ENCODE measurements at places on chromosomes 5 and 9.

DNA sequence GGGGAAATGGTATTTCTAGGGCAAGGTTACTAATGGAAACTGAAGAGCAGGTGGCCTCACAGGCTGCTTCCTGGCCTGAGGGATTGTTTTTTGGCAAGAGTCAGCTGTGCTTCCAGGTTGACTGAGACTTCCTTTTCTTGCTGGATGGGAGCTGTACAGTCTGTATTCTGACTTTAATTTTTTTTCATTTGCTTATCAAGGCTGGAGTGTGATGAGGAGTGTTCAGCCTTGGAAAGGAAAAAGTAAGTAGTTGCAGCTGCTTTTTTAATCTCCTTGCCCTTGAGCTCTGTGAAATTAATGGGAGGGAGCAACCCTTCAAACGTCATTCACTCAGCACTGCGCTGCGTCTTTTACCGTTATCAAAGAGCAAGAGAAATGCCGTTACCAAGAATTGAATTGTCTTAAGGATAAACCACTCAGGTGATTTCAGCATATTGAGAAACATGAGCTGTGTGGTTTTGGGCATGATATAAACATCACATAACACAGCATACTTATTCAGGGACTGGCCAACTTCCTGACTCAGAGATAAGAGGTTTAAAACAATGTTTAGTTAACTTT lies 47.6 kb downstream of the AQP7 start:
- no peak for DNase-seq

GRCh38 chr9:7342229-7342628 lies 457.3 kb downstream of the DMAC1 start:
- DNase-seq: no peak

DNA sequence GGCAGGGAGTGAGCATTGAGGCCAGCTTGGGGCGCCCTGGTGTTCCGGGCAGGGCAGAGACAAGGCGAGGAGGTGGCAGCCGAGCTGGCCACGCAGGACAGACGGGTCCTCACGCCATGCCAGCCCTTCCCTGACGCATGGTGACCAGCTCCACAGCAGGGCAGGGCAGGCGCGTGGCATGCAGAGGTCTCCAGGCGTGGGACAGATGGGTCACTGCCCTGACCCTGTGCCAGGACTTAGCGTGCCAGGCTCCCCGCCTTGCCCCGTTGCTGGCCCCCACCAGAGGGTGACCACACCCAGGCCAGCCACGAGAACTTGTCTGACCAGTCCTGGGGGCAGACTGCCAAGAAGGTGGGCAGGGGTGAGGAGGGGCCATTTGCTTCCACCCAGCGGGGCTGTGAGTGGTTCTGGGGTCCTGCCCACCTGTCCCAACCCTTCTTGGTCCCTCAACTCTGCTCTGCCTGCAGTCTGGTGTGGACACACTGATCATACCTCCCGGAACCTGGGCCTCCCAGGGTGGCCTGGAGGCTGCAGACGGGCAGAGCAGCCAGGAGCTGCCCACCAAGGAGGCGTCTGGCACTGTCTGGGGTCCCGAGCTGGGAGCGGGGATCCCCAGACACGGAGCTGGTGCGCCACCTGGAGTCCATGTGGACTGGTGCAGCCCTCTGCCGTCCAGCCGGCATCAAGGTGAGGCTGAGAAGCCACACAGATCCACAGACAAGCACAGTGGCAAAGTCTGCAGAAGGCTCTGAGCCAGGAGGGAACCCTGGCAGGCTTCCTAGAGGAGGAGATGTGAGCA lies at the start of gene RNF224:
RNF224 (plus strand) TSS at position 449 of the 799 bp plus-strand sequence. CDS start 834 bp downstream, outside the sequence.
- DNase-seq: peak; percentile 79

DNA sequence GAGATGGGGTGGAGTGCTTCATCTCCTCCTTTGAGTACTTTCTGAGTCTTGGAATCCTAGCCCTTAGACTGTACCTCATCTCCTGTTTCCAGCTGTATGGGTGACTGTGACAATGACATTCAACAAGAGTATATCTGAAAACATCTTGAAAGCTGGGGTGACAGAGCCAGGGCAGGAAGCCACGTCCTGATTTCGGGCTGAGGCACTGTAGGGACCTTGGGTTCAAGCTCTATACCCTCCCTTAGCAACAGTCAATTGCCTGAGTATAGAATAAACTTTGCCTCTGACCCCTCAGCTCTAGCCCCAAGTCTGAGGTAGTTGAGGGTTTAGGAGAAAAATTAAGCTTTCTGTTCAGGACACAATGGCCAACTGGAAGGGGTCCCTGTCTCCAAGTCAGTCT lies 6.3 kb downstream of the FOXE1 start:
- DNase-seq: no peak

- no peak for DNase-seq
These were observed 408.1 kb upstream of the PIK3R1 start for GRCh38 chr5:67807439-67807888.

DNA sequence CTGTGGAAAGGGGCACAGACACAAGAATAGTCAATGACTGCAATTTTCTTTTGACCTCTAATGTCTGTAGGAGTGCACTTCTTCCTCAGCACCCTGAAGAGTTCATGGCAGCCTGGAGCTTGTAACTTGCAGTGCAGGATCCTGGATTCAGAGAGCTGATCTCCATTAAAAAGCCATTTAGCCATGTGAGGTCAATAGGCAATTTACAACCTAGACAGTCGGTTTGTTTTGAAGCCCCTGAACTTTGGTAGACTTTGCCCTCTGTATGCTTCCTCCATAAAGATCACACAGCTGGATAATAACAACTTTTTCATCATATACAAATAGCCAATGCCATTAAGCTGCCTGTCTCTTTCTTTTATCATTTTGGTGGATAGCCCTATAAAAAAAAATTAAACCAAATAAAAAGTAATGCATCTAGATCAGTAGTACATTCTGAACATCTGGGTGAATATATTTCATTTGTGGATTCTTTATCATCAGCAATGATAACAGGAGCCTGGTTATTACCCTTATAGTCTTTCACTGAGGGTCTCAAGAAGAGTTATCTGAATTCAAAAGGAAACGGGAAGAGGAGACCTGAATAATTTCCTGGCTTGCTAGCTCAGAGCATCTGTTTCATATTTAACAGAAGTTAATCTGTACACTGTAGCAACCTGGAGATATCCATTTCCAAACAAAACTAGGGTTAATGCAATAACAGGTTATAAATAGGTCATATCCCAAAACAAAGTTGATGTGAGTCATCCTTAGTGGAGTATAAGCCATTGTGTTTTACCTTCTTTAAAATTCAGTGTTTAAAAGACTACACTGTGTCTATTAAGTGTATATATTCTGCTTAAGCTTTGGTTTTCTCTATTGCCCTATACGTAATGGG lies 193.8 kb upstream of the ACTBL2 start:
- no peak for DNase-seq

GRCh38 chr5:149572170-149572569 lies 9.1 kb upstream of the ARHGEF37 start:
- no peak for DNase-seq

GRCh38 chr5:6830643-6831239 lies 117.5 kb downstream of the TENT4A start:
- no peak for DNase-seq

DNA sequence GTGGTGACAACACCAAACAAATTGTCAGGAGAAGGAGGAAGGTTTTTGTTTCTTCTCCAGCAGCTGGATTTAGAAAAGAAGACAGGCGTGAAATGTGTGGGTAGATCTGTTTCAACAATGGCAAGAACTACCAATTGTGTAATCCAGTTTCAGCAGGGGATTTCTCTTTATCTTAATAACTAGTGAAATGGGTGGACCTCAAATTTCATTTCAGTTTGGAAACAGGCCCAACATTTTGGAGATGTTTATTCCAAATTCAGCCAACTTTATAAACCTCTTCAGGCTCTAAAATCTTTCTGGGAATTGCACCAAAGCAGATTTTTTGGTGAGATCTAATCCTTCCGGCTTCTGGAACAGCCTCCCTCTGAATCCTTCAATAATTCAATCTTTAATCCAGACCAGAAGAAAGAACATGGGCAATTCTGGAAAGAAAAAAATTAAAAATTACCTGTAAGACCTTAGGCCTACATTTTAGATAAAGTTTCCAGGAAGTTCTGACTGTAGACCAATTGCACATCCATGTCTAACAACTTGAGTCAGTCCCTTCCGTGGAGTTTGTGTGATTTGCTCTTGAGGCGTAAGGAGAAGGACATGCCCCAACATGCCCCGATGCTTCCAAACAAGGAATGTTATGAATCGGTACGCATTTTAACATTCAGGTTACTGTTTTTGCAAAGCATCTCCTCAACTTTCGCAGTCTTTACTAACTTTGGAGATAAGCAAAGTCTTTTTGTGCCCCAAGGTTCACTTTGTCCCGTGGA lies 423.6 kb downstream of the IRX1 start:
- DNase-seq: no peak

DNA sequence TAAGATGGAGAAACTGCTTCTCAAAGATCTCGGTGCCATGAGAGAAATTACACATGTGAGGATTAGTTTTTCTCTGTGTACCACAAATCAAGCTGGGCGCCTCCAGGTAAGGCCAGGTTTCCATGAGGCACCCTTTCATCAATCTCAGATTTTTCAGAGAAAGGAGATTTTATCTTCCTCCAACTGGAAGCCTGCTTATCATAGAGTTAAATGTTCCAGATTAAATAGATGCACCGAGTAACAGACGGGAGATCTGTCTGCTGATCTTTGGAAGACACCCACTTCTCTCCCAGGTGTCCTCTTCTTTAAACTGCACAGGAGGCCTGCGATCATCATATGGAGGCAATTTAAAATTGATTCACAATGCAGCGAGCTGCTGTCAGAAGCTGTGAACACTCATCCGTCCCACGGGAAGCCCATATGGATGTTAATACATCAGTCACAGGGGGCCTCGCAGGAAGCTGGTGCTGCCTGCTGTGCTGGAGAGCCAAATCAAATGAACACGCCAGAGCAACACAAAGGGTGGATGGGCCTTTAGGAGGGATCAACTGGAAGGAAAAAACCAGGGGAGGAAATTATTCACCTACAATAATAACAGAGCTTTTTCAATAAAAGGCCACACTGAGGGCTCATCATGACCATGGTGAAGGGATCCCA lies 93.3 kb downstream of the TLE1 start:
- no peak for DNase-seq

DNA sequence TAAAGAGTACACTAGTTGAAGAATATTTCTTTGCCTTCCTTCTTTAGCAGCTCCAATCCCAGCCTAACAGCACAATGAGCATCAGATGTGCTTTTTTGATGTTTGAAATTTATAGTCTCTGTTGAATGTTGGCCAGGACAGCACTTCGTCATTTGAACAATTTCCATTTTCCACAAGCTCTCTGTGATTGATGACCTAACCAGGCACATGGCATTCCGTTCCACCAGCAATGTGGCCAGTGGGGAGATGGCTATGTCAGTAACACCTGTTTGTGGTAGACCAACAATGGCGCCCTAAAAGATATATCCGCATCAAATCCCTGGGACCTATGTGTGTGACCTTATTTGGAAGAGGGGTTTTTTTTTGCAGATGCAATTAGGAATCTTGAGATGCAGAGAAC lies 66.8 kb downstream of the PALM2AKAP2 start:
- no peak for DNase-seq

DNA sequence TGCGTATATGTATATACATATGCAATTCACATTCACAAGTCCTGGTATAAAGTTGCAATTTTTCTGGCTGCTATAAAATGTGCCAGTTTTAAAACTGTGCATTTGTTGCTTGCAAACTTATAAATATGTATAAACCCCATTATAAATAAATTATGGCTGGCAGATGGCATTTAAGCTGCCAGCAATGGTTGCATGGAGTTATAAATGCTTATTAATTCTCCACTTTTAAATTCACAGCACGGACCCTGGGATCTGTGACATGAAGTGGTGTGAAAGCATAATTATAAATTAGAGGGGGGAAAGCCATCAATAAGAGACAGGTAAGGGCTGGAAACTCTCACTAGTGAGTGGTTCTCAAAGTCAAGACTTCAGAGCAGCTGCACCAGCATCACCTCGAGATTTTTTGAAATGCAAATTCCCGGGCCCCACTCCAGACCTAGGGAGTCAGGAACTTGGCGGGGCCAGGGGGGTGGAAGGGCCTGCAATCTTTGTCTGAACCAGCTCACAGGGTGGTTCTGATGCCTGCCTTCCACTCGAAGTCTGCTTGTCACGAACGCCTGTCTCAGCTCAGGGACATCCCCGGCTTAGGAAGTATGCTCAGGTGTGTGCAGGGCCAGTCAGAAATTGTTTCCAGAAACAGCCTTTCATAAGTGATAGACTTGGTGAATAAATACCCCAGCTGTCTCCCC lies 16.9 kb downstream of the S1PR3 start:
- DNase-seq: peak; percentile 48

- peak; percentile 31 for DNase-seq
These were observed 193.2 kb downstream of the GADD45G start for GRCh38 chr9:89797937-89798455.

DNA sequence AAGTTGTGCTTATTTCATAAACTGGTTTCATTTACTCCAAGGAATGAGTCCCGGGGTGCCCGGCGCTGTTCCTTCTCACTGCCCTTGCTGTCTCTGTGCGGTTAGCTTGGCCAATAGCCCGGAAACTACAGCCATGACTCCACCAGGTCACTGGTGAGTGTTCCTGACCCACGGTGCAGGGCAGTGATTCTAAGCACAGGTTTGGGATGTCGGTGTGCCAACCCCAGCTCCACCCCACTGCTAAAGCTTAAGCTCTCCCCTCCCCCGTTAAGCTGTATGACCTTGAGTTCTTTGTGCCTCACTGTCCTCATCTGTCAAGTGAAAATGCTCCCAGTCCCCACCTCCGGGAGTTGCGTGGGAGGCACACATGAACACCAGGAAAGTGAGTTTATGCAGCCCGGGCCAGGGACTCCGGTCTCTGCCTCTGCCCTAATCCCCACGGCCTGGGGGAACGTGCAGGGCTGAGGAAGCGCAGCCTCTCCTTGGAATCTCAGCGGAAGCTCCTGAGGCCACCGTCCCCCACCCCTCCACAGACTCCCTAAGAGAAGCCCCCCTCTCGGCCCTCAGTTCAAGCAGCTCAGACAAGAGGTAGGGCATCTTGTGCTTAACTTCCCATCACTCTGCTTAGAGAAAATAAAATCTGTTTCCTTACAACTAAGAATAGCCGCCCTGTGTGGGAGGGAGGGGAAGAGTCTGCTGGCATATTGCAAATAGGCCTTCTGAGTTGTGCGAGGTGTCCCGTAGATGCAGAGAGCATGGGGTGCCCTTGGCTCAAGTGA lies 92.0 kb upstream of the RAI14 start:
- DNase-seq: peak; percentile 67

GRCh38 chr9:117926031-117926658 lies 221.9 kb downstream of the TLR4 start:
- DNase-seq: no peak

- no peak for DNase-seq
These were observed 3.6 kb upstream of the PSMD5 start for GRCh38 chr9:120846251-120846889.

- DNase-seq: no peak
These were observed 2.3 kb downstream of the PLPP7 start for GRCh38 chr9:131291795-131292315.

DNA sequence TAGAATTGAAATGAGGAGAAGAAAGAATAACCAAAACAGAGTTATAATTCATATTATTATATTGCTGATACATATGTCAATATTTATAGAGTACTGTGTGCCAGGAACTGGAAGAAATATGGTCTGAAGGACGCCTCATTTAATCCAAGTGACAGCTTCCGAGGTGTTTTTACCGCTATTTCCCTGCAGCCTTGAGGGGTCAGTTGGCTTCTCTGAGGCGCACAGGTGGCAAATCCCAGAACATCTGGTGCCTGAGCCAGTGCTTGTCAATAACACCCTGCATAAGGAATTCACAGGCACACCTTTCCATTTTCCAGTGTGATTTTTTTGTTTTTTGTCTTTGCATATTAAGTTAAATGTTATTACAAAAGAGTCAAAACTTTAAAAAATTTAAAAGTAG lies 43.3 kb upstream of the CTSL start:
- DNase-seq: no peak
